Uterine smooth muscle cell (primary cell): ENCODE measurements at places on chromosomes 7 and 10. TPM values are rescaled to one million over a fixed set of nuclear protein-coding genes. Genes with fewer than 3 reads are reported as not detected.

Gene DRGX
- total RNA-seq, result not detected in 2 replicates

Gene ZFAND2A
- total RNA-seq, result 8.1 and 20.5 TPM in 2 replicates

Gene RSPH10B
- 0.11 and 0.37 TPM in 2 replicates for total RNA-seq

Gene DPCD
- total RNA-seq, result 58.8 and 70.0 TPM in 2 replicates

Gene CHN2
- 0.44 and 0.87 TPM in 2 replicates for total RNA-seq

Gene CHAT
- total RNA-seq, result not detected in 2 replicates

Gene LRIT2
- total RNA-seq, result not detected in 2 replicates
